Motor neuron (in vitro differentiated cells): ENCODE measurements at places on chromosomes 5 and 9. TPM values are rescaled to one million over a fixed set of nuclear protein-coding genes. Genes with fewer than 3 reads are reported as not detected.

Gene DMRT3
- total RNA-seq = 2.1 and 2.6 TPM in 2 replicates

Gene MYOZ3
- 1.9 and 3.1 TPM in 2 replicates for total RNA-seq

Gene NXNL2
- 0.27 TPM in 1 of 2 replicates, not detected in the other for total RNA-seq

Gene PCDHGC3
- total RNA-seq = 61.5 and 73.0 TPM in 2 replicates

Gene NAIP
- 76.6 and 80.1 TPM in 2 replicates for total RNA-seq

GRCh38 chr9:116390303-116391228, 237.0 kb downstream of the PAPPA start:
- no peak for ATAC-seq

Gene CBY3
- total RNA-seq = 1.0 and 2.1 TPM in 2 replicates

Gene PDE8B
- total RNA-seq = 2.7 and 3.0 TPM in 2 replicates

Gene SLC1A1
- total RNA-seq = 10.6 and 11.3 TPM in 2 replicates

- no peak for ATAC-seq
These were observed 175.2 kb downstream of the PSAT1 start for GRCh38 chr9:78472111-78472510.

DNA sequence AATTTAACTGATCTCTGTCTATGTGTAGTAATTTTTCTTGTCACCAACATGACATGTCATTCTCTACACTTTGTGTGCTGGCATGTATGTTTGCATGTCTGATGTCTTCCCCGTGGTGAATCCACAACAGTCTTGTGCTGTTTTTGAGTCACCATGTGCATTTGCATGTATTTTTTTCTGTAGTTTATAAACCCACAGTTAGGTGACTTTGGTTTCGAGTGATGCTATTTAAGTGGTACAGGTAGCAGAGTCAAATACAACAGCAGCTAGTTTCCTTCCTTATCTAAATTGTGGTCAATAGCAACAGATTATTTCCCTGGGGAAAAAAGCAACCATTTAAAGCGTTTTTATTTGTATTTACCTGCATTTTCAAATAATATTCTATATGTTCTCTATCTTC, 89.9 kb upstream of the FSD1L start:
- ATAC-seq = no peak

Gene ARHGEF37
- 3.1 and 3.3 TPM in 2 replicates for total RNA-seq

GRCh38 chr5:147188200-147189108, 46.4 kb upstream of the STK32A start:
- peak; percentile 56 for ATAC-seq

DNA sequence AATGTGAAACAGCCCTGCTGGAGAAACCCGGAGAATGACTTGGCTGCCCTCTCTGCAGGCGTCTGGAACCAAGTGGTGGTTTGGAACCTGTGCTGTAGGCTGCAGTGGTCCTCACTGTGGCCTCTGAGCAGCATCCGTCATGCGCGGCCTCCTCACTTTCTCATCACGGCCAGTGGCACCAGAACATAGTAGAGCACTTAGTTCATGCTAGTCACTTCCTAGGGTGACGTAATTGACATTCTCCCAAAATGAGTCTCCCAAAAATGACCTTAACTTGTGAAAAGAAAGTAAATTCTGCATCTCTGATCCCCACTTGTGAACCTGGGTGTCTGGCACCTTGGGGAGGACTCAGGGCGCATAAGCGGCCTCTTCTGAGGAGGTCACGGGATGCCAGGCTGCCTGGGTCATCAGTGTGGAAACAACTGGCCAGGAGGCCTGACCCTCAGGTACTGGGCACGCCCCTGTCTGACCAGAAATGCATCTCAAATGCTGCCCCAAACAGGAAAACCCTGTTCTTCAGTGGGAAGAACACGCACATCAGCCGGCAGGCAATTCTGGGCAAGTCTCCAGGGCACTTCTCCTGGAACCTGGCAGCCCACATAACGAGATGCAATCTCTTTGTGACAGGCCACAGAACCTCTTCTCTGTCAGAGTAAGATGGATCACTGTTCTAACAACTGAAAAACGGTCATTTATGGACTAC, 36.6 kb upstream of the SPTLC1 start:
- ATAC-seq = no peak

DNA sequence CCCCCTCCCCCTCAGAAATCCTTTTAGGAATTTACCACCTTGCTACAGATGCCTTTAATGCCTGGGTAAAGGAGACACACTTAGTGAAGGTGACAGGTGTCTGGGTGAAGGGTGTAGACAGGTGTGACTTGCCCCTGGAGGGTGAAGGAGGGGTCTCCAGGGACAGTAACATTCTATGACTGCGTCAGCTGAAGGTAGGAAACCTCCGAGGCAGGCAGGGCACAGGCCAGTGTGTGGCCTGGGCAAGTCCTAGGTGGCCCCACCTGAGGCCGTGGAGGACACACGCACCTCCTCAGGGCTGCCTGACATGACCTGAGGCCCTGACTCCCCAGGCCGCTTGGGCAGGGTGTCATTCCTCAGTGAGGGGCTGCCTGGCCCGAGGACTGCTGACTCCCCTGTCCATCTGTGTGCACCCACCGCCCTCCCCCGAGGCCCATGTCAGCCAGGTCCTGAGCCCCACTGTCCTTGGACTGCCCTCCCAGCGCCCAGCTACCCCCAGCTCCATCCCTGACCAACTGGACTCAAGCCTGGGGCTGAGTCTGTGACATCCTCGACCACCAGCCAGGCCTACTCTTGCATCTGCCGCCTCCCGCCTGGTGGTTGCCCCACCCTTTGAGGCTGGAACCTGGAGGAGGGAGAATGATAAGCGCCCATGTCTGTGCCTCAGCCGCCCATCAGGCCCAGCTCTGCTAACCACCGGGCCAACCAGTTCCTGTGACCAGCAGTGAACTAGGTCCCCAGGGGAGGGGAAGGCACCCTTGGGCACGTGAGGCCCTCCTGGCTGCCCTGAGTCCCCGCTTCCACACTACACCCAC, 18.4 kb downstream of the CARD19 start:
- peak; percentile 21 for ATAC-seq

DNA sequence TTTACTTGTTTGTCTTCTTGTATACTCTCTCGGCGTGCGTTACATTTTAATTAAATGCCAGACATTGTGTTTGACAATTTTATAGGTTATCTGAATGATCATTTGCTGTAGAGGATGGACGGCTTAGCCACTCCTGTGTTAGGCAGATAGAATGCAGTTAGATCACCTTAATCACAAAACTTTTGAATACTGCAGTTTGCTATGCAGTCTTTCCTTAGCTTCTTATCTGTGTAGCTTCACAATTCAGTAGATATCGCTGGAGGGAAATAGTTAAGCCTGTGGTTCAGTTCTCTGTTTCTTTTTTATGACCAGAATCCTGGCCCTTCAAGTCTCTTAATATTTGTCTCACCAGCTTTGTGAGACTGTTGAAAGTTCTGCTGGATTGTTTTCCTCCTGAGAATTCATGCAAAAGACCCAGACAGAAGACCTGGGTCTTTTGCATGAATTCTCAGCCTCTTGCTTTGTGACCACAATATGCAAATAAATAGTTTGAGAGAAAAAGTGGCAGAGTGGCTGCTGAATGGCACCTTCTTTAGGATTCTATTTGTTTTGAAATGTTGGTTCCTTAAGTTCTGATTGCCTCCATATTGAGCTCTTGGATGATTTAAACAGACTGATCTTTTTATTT, 40.2 kb downstream of the RASA1 start:
- ATAC-seq = no peak

- ATAC-seq = no peak
These were observed 97.1 kb upstream of the TAF11L2 start for GRCh38 chr5:17400724-17401469.

Gene SHC3
- total RNA-seq = 10.8 TPM in 2 replicates

Gene AFAP1L1
- 1.4 and 2.0 TPM in 2 replicates for total RNA-seq

DNA sequence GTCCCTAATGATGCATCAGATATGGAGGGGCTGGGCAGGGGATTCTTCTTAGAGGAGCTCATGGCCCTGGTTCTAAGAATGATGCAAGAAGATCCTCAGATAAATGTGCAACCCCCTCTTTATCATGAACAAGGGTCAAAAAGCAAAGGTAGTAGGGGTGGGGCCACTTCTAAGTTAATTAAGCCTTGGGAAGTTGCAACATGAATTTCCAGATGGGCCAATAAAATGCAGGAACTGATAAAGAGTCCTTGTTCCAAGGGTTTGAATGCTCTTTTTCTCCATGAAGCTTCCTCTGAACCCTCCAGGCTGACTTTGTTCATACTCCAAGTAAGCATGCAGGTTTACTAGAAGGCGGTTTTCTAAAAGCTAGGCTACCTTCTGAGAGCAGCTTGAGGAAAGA, 25.6 kb downstream of the PCA3 start:
- ATAC-seq = no peak

- ATAC-seq = peak; percentile 43
These were observed 398 bp downstream of the RAPGEF6 start for GRCh38 chr5:131634666-131634995.

- no peak for ATAC-seq
These were observed 30.5 kb downstream of the MRPL36 start for GRCh38 chr5:1769017-1769640.

Gene ADAMTS6
- total RNA-seq = 1.6 and 4.2 TPM in 2 replicates

Gene MYORG
- 2.1 and 2.4 TPM in 2 replicates for total RNA-seq

DNA sequence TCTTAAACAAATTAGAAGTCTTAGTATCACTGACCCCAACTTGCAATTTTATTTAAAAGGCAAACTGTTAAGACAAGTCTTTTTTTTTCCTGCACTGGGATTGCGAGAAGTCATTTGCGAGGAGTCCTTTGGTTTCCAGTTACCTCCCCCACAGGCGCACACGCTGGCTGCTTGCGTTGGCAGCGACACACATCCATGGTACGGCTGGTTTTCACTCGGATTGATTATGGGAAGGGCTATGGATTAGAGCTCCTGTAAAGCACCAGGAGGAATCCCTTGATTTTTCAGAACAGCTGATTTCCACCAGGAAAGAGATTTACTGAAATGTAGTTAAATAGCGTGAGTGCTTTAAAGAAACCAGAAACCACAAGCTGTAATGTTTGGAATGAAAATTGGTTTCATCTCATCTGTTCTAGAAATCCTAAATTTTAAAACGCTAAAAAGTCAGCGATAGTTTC, 737 bp downstream of the SLC1A3 start:
- ATAC-seq = peak; percentile 43

DNA sequence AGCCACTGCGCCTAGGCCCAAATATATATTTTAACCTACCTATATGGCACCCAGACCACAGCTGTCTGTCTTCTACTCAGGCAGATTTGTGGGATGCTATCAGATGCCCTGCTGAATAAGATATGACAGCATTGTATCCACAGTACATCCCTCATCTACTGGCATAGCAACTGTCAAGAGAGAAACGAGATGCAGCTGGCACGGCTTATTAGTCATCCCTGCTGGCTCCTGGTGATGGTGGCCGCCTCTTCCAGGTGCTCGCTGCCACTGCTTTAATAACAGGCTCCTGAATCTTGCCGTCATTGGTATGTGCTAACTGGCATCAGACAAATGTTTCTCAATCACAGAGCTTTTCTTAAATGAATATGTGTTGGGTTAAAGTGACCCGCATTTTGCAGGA, 34.0 kb downstream of the B4GALT1 start:
- ATAC-seq = no peak

Gene PCDHB6
- 2.7 and 3.2 TPM in 2 replicates for total RNA-seq

GRCh38 chr5:200985-201384, 9.7 kb downstream of the LRRC14B start:
- ATAC-seq = no peak

Gene TNC
- total RNA-seq = 4.2 and 4.6 TPM in 2 replicates

- no peak for ATAC-seq
These were observed 18.8 kb downstream of the DBH start for GRCh38 chr9:133654736-133655657.

GRCh38 chr5:9059920-9060691, 485.8 kb downstream of the SEMA5A start:
- peak; percentile 79 for ATAC-seq

GRCh38 chr9:112038017-112038408, 137.1 kb downstream of the SUSD1 start:
- no peak for ATAC-seq

Gene LCP2
- 2.4 and 3.3 TPM in 2 replicates for total RNA-seq

DNA sequence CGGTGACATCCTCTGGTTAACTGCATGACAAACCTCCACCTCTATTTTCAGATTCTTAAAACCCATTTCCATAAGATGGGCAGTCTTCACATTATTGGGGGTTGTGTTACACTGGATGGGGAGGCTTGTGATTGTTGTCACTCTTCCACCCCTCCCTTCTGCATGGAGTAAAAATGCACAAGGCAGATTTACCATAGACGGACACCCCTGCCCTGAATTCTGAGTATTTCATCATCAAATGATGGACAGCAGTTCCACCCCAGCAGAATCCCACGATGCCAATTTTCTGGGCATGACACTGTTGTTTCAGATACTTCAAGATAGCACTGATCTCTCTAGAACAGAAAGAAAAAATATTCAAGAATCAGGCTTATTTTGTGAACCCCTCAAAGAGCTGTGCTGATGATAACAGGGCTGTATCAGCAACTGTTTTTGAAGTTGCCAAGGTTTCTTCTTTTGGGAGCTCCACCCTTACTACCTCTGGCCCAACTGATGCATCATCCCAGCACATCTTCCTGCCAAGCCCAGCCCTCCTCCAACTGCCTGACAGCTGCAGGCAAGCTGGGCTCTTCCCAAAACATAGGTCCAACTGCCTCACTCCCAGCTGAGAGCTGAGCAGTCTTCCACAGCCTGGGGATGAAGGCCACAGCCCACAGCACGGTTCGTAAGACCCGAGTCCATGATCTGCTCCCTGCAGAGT, 21.4 kb downstream of the CMBL start:
- ATAC-seq = no peak

GRCh38 chr9:5841771-5842573, 9.1 kb upstream of the ERMP1 start:
- no peak for ATAC-seq

DNA sequence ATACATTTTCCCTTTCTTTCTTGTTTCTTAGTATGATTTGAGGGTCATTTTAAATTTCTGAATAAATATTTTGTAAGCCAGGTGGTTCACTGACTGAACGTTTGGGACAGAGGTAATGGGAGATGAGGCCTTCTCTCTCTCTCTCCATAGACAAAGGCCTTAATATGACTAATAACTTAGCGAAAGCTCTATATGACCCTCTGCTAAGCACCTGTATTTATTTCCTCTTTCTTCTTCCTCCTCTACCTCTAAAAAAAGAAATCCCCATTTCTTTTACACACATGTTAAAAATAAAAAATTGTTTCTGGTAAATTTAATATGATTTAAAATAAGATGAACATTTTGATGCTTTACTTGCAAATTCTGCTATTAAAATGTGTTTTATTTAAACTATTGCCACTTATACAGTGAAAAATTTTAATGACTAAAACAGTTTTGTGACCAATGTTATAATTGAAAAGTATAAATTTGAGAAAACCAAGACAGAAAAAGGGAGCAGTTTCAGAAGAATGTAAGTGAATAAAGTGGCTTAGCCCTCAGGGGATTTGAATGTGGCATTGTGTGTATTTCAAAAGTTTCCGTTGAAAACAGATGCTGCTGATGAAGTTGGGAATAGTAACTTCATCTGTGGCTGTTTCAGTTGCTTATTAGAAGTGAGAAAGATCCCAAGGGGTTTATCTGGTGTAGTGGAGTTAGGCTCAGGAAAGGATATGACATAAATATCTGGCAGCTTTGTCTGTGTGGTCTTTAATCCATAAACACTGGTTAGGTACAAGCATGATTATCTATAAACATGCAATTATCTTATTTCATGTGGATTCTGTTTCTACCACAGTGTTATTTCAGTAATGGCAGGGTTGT, 128.6 kb upstream of the GRHPR start:
- no peak for ATAC-seq

Gene NRG2
- 0.57 and 1.1 TPM in 2 replicates for total RNA-seq
